Posterior cingulate gyrus (tissue), 11 donors: ENCODE measurements at places on chromosomes 4 and X.

DNA sequence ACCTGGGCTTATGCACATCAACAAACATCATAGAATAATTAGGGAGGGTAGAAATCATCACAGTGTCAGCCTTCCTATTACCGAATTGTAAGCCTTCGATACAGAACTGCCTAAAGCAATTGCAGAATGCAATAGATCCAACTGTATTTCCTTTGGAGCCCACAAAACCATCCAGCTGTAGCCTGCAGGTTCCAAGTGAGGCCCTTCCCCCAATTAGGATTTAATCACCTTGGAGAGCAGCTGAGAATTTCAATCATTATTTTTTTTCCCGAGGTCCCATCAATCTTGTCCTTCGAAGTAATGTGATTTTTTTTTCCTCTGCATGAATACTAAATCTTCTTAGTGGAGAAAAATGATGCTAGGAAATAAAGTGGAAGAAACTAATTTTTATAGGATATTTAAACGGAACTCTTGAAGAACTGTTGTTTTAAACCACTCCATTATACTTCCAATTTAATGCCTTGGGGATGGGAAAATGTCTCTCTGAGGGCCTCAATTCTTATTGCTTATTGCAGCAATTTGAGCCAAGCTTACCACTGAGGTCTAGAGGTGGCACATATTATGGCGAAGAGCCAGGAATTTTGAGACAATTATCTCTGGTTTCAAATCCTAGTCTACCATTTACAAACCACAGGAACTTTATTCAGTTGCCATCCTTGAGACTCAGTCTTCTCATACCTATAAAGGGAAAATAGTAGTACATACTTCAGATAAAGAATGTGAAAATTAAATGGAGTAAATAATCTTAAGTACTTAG lies 953.4 kb upstream of the IGFBP7 start:
- DNase-seq, result no peak

DNA sequence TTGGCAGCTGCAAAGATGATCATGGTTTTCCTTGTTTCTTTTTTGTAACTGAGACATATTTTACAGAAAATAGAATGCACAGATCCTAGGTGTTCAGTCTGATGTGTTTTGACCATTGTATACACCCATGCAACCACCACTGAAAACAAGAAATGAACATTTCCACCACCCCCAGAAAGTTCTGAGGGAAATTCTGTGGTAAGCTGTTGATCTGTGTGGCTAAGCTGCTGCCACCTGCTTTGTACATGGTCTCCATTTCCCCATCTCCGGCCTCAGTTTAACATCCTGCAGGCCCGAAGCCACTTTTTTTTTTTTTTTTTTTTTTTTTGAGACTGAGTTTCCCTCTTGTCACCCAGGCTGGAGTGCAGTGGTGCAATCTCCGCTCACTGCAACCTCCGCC lies 65.3 kb downstream of the NYX start:
- no peak for DNase-seq

DNA sequence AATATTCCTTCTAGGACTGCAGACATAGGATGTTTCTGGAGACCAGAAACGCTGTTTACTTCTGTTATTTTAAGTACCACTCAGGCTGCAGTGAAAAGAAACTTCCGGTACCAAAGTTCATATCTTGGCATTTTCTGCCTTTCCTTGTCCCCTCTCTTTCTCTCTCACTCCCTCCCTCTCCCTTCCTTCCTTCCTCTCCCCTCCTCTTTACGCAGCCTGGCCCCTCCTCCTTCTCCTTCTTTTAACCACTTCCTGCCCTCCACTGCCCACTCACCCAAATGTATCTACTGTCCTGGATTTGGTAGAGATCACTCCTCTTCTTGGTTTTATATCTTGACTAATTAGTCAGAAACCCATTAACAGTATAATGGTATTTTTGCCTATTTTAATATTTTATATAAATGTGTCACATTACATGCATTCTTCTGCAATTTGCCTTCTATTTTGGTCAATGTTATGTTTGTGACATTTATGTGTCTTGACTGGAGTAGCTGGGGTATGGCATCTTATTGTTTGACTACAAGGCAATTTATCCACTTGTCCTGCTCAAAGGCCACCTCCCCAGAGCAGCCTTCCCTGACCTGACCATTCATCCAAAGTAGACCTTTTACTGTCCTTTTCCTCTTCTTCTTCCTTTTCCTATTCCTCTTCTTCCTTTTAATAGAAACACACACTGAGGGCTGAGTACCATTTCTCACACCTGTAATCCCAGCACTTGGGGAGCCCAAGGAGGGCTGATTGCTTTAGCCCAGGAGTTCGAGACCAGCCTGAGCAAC lies 56.9 kb downstream of the BCOR start:
- DNase-seq, result no peak

- no peak for DNase-seq
These were observed 336.3 kb downstream of the PPP3CA start for GRCh38 chr4:101010987-101011386.

- no peak for DNase-seq
These were observed 175.2 kb upstream of the CPEB2 start for GRCh38 chr4:14827111-14827510.

DNA sequence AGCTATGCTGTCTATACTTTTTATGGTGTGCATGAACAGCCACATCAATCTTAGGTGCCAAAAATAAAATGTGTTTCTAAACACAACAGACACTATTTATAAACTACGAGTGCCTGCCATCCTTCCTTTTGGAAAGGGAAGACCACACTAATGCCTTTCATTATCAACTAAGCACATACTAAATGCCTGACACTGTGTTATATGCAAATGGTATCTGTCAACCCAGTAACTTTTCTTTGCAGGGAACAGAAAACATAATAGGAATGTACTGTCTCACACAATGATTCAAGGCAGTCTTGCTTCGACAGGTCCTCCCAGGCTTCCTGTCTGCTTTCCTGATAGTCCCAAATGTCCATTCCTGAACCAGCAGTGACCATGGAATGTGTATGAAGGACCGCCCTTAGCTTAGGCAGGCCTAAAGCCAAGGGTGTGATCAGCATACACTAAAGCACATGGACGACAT lies 43.8 kb downstream of the ADGRA3 start:
- DNase-seq, result no peak

DNA sequence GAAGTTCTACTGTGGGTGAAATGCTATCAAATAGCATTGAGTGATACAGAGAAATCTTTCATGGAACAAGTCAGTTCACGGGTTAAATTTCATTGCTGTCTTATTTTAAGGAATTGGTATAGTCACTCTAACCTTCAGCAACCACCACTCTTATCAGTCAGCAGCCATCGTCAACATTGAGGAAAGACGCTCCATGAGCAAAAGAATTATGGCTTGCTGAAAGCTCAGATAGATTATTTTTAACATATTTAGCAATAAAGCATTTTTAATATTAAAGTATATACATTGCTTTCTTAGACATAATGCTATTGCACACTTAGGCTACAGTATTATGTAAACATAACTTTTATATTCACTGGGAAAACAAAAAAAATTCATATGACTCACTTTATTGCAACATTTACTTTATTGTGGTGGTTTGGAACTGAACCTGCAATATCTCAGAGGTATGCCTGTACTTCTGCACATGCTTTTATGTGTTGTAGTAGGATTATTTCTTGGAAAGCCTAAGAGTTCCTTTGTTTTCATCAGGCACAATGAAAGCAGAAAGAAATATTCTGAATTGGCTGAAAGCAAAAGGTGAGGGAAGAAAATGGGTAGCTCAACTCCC lies 586.7 kb downstream of the GBA3 start:
- no peak for DNase-seq

DNA sequence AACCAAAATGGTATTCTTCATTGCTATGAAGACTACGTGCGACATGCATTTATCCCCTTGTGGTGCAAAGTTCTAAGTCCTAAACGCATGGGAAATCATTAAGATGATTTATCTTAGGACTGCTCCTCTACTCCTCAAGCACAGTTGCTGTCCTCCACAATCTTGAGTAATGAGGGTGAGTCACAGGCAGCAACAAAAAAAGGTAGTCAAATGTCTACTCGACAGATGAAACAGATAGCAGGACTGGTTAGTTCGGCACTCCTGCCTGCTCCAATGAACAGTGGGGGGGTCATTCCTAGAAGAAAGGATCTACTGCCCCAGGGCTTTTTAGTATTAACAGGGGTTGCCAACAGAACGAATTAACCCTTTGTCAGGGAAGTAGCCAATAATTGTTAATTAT lies 233.7 kb upstream of the FGF13 start:
- no peak for DNase-seq

DNA sequence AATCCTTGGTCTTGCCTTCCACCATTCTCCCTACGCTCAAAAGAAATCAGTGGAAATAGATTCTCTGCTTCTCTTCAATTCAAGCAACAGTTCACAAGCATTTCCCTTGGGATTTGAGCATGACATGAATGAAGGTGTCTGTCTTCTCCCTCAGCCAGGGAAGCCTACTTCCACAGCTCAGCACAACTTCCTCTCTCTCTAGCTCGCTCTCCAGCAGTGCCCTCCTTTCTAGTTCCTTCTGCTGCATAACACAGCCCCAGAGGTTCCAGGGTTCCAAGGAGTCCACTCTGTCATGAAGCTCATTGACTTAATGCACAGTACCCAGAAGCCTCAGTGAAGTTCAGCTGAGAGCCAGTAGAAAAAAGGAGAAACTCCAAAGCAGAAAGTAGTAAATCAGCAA lies 81.3 kb downstream of the PLS3 start:
- DNase-seq, result no peak

DNA sequence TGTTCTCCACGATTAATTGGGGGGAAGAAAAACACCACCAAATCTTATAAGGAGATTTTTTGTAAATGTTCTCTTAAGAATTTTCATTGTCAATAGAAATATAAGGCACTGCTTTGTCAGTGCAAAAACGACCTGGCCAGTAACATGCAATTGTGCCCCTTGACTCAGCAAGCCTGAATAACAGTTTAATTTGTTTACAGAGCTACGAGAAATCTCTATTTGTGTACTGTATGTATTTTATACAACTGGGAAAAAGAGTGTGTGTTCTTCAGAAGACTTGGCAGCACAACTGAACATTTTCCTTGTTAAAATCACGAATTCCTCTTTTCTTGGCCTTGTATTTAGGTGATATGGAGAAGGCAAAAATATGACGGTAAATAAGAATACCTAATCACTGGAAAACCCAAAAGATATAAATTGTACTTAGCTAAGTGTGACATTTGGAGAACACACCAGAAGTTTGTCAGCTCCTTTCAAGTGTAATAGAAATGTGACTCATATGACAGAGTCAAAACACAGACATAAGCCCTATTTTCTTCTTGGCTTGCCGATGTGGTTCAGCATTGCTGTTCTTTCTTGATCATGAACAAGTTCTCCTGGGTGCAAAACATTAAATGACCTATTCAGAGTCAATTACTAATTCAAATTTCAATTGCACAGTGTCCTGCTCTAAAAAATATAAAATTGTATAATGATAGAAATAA lies 945.0 kb upstream of the INTU start:
- DNase-seq, result no peak

- no peak for DNase-seq
These were observed 139.7 kb downstream of the INPP4B start for GRCh38 chr4:142706381-142706780.

GRCh38 chrX:141969706-141970105 lies 66.0 kb downstream of the MAGEC1 start:
- DNase-seq, result no peak

GRCh38 chrX:51334276-51334675 lies 1.7 kb downstream of the NUDT10 start:
- no peak for DNase-seq

DNA sequence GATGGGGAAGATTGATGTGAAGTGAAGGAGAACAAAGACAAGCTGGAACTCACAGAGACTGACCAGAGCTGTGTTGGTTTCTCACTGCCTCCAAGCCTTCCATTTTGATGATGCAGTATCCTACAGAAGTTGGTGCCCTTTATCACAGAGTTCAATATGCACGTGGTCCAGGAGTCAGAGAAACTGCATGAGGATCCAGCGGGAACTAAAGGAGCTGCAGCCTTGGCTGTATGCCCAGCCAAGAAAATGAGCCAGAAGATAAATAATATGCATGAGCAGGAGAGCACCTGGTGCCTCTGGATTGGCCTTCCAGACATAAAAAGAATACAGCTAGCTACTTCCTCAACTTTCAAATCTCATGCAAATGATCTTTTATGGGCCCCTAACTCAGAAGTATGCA lies 44.3 kb upstream of the DCLK2 start:
- no peak for DNase-seq

- no peak for DNase-seq
These were observed 250.0 kb upstream of the NR3C2 start for GRCh38 chr4:148692242-148692641.

- DNase-seq, result no peak
These were observed 23.7 kb downstream of the FAM241A start for GRCh38 chr4:112168719-112169500.

GRCh38 chr4:156690572-156690971 lies 281.0 kb downstream of the PDGFC start:
- no peak for DNase-seq

GRCh38 chrX:155148724-155149537 lies 67.3 kb upstream of the VBP1 start:
- DNase-seq, result no peak

DNA sequence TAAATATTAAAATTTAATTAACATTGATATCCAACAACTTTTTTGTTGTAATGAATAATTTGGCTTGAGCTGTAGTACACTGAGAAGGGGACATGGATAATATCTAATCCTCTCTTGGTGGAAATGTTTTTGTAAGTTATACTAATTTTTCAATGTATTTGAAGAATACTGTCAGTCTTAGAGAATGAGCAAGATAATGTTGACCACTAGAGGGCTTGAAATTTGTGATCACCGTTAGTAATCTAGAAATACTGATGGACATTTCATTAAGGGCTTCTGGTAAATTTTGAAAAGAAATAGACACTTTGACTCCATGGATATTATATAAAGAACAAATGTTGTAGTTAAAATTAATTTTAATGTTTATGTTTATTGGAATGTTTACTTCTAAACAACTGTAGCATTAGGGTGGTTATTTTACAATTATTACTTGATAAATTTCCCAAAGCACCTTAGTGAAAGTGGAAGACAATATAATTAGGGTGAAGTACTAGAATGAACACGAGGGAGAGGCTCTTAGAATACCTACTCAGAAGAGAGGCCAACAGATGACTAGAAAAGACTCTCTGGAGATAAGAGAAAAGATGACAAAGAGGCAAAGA lies 20.0 kb upstream of the CAMK2D start:
- DNase-seq, result no peak

- DNase-seq, result no peak
These were observed 27.0 kb upstream of the TMEM131L start for GRCh38 chr4:153438916-153439756.
